ENCODE measurements at places on chromosomes 2 and 18.

DNA sequence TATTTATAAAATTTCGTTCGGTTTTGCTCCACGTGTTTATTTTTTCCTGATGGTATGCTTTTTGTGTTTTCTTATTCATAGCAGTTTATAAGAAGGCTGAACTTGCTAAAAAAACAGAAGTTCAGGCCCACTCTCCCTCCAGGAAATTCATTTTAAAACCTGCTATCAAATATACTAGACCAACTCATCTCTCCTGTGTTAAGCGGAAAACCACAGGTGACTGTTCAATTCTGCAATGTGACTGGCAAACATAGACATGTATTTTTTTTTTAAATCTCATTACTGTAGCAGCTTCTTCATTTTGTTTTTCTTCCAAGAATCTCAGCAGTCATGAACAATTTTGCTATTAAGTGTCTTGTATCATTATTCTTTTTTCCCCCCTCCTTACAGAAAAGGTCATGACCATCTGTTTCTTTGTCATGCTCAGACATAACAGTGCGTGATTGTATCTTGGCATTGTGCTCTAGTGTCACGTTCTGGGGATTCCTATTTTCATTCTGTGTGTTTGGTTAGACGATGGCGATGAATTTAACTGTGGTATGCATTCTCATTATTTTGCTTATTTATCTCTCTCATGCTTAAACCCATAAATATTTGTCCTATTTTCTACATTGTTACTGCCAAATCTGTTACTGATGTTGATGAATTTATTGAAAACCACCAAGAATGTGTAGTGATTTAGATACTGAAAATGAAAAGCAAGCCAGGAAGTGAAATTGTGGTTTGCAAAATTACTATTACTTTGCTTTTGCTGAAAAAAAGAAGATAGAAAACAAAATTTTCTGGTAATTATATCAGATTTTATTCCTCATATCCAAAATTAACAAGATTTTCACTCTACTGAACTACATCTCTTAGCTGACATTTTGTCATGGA, 74.6 kb upstream of the UNC80 start:
- DNase-seq, result no peak

- no peak for DNase-seq
These were observed 100.1 kb downstream of the THADA start for GRCh38 chr2:43495727-43496126.

GRCh38 chr2:167851323-167851860, 396.0 kb downstream of the STK39 start:
- no peak for DNase-seq

- no peak for DNase-seq
These were observed 22.2 kb upstream of the NAB1 start for GRCh38 chr2:190626641-190627210.

DNA sequence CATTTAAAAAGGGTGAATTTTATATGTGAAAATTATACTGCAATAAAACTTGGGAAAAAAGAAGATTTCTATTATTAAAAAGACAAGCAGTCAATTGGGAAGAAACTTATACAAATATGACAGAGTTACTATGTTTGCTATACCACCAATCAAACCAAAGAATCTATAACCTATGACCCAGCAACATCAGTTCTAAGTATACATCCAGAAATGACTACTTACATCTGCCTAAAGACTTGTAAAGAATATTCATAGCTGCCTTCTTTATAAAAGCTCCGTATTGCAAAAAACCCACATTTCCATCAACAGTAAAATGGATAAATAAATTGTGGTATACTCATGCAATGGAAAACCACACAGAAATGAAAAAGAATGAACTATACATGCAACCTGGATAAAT, 32.9 kb upstream of the NABP1 start:
- DNase-seq, result no peak

GRCh38 chr2:62291517-62292137, 95.7 kb downstream of the B3GNT2 start:
- no peak for DNase-seq
